ENCODE measurements at places on chromosomes 6 and 20. TPM values are rescaled to one million over a fixed set of nuclear protein-coding genes. Genes with fewer than 3 reads are reported as not detected.
A peak's percentile ranks its signal among the peaks of the same experiment; 100 is the strongest.

DNA sequence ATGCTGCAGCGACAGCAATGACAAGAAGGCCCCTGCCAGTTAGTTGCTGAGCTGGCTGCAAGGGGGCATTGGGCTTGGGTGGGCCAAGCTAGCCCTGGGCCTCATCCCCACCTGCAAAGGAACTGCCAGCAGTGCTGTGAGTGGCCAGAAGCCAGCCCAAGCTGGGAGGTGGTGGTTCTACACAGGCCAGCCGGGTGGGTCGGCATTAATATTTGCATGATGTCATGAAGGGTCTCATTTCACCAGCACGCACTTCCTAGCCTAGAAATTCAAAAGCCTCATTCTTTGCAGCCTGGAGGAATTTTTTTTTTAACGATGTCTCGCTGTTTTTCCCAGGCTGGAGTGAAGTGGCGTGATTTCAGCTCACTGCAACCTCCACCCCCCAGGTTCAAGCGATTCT lies 62.0 kb downstream of the IYD start:
- no peak for DNase-seq

- no peak for DNase-seq
These were observed 76.1 kb upstream of the ATXN1 start for GRCh38 chr6:16837217-16837972.

DNA sequence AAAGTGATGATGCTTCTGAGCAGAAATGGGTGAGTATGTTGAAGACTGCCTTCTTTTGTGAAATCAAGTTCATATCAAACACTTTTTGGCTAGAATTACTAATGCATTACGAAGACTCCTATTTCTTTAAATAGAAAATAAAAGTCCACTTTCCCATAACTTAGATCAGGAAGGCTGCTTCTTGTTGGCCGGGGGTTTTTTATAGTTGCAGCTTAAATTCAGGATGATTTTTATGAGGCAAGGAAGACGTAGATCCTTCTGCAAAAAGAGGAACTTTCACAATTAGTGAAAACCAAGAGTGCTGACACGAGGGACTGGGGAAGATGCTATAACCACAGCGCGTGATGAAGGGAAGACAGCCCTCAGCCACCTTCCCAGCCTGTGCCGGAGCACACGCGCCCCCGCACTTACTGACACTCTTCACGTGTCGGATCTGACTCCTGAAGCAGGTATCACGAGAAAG lies 206.1 kb upstream of the PRDM1 start:
- peak; percentile 84 for DNase-seq

The OVOL2 gene
- not detected for total RNA-seq

Measured in B cell (primary cell).